ENCODE measurements at places on chromosomes 1 and 21. TPM values are rescaled to one million over a fixed set of nuclear protein-coding genes. Genes with fewer than 3 reads are reported as not detected.

Gene LIX1L
- 31.5 TPM for total RNA-seq

Gene LRRN2
- total RNA-seq, result 3.9 TPM

Gene GUK1
- total RNA-seq, result 239 TPM

Gene HPCA
- 1.7 TPM for total RNA-seq

Gene CCDC190
- 31.3 TPM for total RNA-seq

Gene PYHIN1
- total RNA-seq, result 5.8 TPM

Gene NMNAT2
- total RNA-seq, result 2.9 TPM

Gene GJC2
- 1.9 TPM for total RNA-seq

Gene HMGCL
- total RNA-seq, result 57.8 TPM

DNA sequence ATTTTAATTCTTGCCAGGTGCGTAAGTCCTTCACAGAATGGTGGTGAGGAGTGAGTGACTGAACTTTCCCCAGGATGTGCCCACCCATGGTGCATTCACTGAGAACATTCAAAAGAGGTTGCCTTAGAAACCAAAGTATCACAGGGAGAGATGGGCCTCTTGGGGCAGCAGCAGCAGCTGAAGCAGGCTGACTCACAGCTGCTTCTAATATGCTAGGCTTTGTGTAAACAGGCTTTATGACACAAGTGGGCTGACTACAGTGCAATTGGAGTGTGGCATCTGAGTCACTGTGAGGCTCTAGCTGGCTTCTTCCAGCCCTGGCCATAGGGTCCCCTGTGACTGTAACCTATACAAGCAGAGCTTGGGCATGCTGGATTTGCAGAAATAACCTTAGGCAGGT is 12.6 kb downstream of the PIGP start:
- DNase-seq, result peak; percentile 94

DNA sequence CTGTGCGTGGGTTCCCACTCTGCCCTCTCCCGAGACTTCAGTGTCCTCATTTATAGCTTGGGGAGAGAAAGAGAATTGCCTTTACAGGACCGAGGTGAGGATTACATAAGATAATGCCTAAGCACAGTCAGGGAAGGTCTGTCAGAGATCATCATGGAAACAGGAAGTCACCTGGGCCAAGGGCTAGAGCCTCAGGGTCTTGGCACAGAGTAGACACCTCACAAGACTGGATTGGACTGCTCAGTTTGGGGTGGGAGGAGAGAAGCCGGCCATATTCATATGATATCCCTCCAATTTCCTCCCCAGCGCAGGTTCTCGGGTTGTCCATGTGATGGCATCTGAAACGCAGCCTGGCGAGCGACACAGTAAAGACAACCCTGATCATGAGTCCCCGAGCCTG is 3.8 kb downstream of the CNR2 start:
- no peak for DNase-seq

- DNase-seq, result no peak
These were observed 54.0 kb downstream of the CLIC6 start for GRCh38 chr21:34722684-34723300.

DNA sequence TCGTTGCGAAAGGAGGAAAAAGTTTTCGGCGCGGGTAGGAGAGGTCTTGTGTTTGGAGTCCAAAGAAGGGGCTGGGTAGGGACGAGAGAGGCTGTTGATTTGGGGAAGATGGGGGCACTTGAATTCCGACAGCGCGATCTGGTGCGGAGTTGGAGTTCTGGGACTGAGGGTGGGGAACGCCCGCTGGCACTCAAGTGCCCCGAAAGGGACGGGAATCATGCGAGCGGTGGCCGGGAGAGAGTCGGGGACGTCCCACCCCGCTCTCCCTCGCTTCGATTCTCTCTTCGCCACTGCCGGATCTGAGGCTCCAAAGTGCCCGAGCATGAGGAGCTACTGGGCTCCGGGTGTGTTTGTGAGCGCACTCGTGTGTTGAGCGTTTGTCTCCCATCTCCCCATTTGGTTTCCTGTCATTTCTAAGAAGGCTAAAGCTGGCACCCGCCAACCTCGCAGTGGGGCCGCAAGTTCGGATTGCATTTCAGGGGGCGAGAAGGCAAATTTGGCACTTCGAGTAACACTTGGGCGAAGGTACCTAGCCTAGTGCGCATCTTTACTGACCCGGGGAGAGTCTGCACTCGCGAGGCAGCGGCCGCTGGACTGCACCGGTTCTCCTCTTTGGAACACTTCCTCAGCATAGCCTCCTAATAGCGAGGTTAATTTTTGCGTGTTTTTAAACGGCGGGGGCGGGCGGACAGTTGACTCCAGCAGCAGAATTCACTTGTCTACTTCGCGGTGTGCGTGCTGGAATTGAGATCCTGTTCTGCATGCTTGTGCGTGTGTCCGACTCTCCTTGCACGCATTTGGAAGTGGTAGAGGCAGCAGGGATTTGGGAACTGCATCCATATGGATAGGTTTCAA is 1.2 kb downstream of the CHRM3 start:
- DNase-seq, result peak; percentile 44

DNA sequence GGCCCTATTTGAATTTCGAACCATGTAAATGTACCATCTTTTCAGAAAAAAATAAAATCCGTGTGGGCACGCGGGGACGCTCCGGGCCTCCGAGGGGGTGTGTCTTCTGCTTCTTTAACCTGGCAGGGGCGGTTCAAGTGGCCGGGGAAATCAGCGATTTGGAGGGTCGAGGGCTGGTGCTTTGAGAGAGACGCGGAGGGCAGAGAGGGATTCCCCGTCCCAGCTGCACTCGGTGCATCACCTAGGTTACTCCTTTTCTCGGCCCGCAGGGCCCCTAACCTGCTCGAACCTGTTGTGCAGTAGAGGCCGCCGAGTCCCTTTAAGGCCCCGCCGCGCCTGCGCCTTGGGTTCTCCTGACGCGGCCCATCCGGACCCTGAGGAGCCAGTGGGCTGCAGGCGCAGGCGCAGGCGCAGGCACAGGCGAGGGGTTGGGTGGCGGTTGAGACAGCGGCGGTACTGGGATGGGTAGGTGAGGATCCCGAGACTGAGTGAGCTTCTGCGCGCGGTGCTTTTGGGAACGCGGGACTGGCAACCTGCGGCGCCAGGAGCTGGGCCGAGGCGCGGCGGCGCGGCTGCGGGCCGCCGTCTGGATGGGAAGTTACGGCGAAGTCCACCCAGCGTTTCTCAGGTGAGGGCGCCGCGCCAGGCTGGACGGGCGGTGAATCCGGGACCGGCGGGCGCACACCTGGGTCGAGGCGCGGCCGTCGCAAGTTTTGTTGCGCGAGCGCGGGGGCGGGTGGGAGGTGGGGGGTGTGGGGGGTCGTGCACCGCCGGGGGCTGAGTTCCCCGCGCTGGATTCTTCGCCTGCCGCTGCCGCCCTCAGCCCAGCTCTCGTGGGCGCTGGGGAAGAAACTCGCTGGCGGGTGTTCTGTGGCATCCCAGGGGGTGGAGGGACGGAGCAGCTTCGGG is at the start of gene NBPF3:
TSS of gene NBPF3 (plus strand) at position 417 of the 909 bp plus-strand sequence. CDS start 4,950 bp downstream, outside the sequence.
- peak; percentile 92 for DNase-seq

DNA sequence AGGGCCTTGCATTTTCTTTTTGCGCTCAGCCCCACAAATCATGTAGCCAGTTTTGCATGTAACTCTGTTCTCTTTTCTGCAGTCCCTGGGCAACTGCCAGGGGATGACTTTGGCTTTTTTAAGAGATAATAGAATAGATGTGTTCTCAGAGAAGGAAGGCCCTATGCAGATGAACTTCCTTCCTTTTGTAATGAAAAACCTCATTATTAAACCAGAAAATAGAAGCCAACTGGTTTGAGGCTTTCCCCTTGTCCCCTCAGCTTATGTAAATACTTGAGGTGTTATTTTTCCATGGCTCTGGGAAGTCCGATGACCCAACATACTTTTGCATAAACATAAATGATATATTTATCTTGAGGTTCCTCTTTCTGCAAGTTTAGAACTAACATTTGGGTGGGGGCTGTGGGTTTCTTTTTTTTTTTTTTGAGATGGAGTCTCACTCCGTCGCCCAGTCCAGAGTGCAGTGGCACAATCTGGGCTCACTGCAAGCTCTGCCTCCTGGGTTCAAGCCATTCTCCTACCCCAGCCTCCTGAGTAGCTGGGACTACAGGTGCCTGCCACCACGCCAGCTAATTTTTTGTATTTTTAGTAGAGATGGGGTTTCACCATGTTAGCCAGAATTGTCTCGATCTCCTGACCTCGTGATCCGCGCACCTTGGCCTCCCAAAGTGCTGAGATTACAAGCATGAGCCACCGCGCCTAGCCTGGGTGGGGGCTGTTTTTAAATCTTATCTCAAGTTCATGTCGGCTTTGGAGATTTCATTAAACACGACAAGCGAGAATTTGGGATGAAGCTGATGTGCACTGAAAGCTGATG is 14.4 kb upstream of the FCRL5 start:
- DNase-seq, result peak; percentile 3

- no peak for DNase-seq
These were observed 368.1 kb downstream of the LTN1 start for GRCh38 chr21:28624626-28625025.

DNA sequence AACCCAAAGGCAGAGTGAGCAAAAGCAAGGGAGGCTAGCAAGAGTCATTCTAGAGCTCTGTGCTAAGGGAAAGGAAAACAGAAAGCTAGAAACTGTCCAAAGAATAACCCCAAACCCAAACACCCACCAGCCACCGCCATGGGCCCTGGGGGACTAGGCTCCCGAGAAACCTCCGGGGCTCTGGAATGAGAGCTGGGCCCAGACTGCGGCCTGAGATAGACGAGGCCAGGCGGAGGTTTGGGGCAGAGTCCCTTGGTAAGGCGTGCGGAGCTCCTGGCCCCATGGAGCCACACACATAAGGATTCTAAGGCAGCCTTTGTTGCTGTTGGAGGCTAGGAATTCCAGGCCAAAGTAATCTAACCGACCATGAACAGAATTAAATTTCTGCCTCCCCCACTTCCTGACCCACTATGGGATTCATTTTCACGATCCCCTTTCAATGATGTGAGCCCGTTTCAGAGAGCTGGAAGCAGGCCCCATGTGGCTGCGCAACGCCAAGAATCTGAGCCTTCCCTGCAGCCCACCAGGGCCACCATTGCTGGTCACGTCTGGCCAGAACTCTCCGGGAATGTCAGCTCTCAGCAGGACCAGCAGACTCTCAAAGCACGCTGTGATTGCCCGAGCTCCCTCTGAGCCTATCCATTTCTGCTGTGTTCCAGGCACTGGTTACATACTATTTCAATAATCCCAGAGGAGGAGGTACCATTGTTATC is 145.0 kb downstream of the TRABD2B start:
- no peak for DNase-seq

All from umbilical cord (tissue), 2 donors.